ENCODE measurements at places on chromosomes 3 and 15.

GRCh38 chr3:15052335-15053242, 12.5 kb downstream of the MRPS25 start:
- DNase-seq, result no peak

DNA sequence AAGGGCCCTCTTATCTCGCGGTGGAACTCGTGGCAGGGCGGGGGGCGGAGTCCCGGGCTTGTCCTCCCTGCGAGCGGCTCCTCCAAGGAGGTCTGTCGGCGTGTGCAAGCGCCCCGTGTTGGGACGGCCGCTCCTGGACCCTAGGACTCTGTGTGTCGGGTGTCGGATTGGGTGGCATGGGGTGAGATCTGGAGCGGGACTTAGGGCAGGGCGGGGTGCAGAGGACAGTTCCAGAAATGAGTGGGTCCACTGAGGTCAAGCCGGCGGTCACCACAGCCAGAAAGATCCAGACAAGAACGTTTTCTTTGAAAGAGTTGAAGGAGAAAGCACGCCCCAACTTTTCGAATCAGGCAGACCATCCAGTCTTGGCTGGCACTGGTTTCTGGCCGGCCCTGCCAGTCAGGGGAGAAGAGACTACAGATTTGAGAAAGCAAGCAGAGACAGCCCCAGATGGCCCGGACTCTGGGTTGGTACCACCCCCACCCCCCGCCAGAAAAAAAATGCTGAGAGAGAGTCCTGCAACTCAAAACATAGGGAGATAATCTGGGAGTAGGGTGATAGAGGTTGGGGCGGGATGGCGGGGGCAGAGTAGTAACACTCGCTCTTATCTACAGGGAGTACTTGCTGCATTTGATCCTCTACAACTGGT, 784 bp upstream of the CISH start:
- no peak for DNase-seq

GRCh38 chr3:134084242-134084950, 54.7 kb upstream of the SLCO2A1 start:
- DNase-seq, result no peak

DNA sequence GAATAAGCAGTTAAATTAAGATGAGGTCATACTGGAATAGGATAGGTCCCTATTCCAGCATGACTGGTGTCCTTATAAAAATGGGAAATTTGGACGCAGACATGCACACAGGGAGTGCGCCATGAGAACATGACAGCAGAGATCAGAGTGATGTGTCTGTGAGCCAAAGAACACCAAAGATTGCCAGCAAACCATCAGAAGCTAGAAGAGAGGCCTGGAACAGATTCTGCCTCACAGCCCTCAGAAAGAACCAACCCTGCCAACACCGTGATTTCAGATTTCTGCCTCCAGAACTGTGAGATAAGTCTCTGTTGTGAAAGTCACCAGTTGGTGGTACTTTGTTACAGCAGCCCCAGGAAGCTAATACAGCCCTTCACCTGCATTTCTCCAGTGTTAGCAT, 34.7 kb downstream of the EPHB1 start:
- no peak for DNase-seq

DNA sequence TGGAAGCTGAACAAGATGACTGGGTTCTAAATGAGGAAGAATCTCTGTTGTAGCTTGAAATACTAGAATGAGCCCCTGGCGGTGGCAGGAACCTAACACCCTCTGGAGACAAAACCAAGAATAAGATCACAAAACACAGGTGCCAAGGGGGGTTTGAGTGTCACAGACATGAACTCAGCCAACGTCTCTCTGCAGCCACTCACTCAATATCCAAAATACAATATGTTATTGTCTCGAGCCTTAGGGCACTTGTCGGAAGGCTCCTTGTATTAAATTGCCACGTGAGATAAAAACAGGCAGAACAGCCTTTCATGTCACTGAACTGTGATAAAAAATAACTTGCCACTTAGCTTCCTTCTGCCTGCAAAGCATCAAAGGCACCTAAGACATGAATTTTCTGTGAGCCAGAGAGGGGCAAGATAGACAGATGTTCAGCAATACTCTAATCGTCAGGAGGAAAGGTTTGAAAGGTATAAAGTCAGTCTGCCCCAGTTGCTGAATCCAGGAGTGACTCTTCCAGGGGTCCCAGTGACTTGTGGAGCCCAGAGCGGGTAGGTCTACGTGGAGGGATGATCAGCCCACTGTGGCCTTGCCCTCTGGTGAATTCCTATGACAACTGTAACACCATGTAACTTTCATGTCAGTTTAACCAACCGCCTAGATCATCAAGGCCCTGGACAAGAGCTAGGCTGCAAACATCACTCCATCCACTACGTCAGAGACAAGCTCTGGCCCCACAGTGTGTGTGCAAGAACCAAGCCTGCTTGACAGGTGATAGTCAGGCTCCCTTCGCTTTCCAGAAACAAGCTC, 165.2 kb downstream of the OSBPL10 start:
- no peak for DNase-seq

DNA sequence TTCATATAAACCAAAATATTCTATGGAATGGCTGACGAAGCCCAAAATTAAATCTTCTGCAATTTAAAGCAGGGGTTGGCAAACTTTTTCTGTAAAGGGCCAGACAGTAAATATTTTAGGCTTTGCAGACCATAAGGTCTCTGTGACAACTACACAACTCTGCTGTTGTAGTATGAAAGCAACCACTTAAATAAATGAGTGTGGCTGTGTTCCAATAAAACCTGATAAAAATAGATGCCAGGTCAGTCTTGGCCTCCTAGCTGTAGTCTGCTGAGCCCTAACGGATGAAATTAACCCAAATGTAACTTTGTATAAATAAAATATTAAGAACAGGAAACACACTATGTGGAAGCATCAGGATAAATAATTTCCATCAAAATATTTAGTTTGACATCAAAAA, 104.2 kb downstream of the FBXL22 start:
- no peak for DNase-seq

- DNase-seq, result no peak
Measured at GRCh38 chr3:190862209-190863118, at the start of gene GMNC. TSS of gene GMNC (minus strand) at chr3:190862694. CDS start at chr3:190862615, 79 bp downstream.

DNA sequence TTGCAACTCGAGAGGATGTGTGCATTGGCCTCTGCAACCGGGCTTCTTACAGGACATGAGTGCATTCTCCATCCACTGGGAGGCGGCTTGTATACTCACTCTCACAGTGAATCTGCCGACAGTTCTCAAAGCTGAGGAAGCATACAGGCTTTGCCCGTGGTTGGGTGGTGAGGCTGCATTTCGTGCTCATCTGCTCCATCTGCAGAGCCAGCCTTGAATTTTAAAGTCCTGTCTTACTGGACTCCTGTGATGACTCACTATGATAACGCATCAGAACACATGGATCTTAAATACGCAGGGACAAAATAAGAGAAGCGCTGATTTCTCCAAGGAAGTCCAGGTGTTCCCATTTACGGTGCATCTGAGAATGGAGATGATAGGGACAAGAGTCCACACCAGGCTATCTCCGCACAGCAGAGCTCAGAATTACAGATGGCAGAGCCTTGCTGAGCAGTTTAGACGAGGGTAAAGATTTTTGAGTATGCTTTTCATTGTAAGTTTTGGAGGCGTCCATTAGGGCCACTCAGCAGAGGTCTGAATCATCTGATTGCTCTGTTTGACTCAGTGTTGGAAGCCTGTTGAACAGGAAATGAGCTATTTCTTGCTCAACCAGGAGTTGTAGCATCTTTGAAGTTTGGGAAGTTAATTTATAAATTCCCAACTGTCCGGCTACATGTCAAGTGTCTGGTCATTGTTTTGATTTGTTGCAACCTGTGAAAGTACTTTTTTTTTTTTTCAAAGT, 87.1 kb downstream of the GABRG3 start:
- no peak for DNase-seq

- DNase-seq, result no peak
Measured at GRCh38 chr3:187927565-187927964, 182.3 kb upstream of the BCL6 start.

- DNase-seq, result no peak
Measured at GRCh38 chr3:79521221-79521848, 246.5 kb downstream of the ROBO1 start.

- no peak for DNase-seq
Measured at GRCh38 chr3:169512991-169513390, 150.5 kb downstream of the MECOM start.

DNA sequence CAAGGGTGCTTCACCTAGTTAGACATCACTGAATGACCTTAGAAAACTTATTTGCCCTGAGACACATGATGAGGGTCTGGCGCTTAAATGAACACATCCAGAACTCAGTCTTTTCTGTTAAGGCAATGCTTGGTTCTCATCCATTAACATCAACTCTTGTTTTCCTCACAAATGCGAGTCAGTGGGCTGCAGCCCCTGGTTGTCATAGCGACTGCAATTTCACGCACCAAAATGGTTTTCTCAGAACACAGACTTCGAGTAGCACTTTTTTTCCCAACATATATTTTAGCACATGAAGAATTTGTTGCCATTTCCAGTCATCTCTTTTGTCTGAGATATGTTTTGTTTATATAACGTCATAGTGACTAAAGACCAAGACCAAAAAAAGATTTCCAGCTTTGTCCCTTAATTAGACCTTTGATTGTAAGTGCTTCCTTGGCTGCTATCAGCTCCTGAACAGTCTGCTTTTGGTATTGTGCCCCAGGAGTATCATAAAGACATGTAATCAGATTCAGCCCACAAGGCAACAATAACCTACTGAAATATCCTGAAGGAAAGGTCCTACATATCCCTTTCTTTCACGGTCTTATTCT, 68.5 kb downstream of the GPR176 start:
- DNase-seq, result no peak

GRCh38 chr3:134437211-134437752, 48.5 kb downstream of the ANAPC13 start:
- DNase-seq, result no peak

GRCh38 chr3:178669758-178670157, 133.5 kb downstream of the KCNMB2 start:
- DNase-seq, result no peak

- DNase-seq, result no peak
Measured at GRCh38 chr3:94092086-94092485, 29.2 kb downstream of the NSUN3 start.
